ENCODE measurements at places on chromosomes 6 and 20. TPM values are rescaled to one million over a fixed set of nuclear protein-coding genes. Genes with fewer than 3 reads are reported as not detected.

- no peaks in the 10 kb centered on the region for H3K4me1 ChIP-seq
- H3K27me3 ChIP-seq: no peaks in the 10 kb centered on the region
- H3K4me3 ChIP-seq: no peak overlapping the region
These were observed 445.4 kb upstream of the DEFB115 start for GRCh38 chr20:30811885-30812671.

GRCh38 chr6:11128608-11129007 lies 17.1 kb upstream of the ERVFRD-1 start:
- H3K36me3 ChIP-seq: no peaks in the 10 kb centered on the region
- DNase-seq: no peak
- H3K4me3 ChIP-seq: no peak overlapping the region
- no peaks in the 10 kb centered on the region for H3K27me3 ChIP-seq

DNA sequence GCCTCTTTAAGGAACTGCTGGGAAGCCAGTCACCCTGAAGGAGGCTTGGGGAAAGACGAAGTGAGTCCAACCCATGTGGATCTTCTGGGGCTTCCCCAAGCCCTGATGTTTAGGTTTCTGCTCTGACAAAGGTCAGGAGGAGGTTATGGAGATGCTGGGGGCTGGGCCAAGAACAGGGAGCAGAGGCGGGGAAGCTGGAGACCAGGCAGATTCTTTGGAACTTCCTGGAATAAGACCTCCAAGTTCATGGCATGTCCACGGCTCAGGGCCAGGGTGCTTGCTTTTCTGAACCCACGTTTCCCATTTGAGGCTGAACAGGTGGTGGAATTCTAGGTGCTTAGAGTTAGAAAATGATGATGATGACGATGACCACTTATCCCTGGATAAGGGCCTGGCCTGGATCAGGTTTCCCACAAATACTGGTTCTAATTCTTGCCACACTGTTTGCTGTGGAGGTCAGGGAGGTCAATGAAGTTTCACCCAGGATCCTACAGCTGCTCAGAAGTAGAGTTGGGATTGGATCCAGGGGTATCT lies 30.0 kb upstream of the TGM2 start:
- H3K27me3 ChIP-seq: no peaks in the 10 kb centered on the region
- no peak for DNase-seq
- no peak overlapping the region for H3K4me3 ChIP-seq
- no peaks in the 10 kb centered on the region for H3K36me3 ChIP-seq
- H3K27ac ChIP-seq: no peak overlapping the region

DNA sequence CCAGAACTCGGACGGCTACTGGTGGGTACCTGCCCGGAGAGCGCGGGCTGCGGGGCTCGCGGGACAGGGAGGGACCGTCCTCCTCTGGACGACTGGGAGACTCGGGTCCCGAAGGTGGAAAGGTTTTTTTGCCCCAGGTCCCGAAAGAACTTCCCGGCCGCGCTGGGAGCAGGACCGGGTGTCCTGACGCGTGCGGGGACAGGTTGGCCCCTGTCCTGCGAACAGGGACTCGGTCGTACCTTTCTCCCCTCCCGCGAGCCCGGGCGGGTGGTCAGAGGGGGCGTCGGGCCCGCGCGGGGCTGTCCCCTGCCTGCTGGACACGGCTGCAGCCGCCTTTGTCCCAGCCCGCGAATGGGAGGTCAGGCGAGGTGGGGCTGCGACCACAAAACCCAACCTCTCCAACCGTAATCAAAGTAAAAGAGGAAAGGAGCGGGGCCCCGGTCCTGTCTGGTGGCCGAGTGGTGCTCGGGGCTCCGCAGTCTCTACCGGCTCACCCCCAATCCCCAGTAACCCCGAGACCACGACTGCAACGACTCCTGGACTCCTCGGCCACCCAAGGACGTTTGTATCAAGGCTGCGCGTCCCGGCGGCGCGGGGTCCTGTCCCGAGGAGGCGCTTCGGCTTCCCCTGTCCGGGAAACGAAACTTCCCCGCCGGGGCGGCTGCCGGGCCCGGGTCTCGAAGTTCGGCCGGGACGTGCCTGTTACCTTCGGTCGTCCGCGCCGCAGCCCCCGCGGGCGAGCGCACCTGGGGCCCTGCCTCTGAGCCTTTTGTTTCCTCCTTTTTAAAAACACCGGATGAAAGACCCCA lies 798 bp downstream of the DSP start:
- H3K4me1 ChIP-seq: peaks cover 25% of the 10 kb centered on the region
- H3K36me3 ChIP-seq: no peaks in the 10 kb centered on the region
- peak overlapping the region; percentile 71 for H3K4me3 ChIP-seq
- DNase-seq: no peak

GRCh38 chr6:91683240-91683639 lies 1096.4 kb upstream of the MAP3K7 start:
- H3K4me1 ChIP-seq: no peaks in the 10 kb centered on the region
- no peaks in the 10 kb centered on the region for H3K36me3 ChIP-seq
- DNase-seq: no peak
- no peak overlapping the region for H3K27ac ChIP-seq
- no peaks in the 10 kb centered on the region for H3K27me3 ChIP-seq

EDN1 gene
- total RNA-seq: 13.4 TPM

AFDN gene
- total RNA-seq: 51.8 TPM

ABHD16B gene
- not detected for total RNA-seq

PLCB1 gene
- 7.3 TPM for total RNA-seq
